ENCODE measurements at places on chromosomes 3 and 15.
A peak's percentile ranks its signal among the peaks of the same experiment; 100 is the strongest.

DNA sequence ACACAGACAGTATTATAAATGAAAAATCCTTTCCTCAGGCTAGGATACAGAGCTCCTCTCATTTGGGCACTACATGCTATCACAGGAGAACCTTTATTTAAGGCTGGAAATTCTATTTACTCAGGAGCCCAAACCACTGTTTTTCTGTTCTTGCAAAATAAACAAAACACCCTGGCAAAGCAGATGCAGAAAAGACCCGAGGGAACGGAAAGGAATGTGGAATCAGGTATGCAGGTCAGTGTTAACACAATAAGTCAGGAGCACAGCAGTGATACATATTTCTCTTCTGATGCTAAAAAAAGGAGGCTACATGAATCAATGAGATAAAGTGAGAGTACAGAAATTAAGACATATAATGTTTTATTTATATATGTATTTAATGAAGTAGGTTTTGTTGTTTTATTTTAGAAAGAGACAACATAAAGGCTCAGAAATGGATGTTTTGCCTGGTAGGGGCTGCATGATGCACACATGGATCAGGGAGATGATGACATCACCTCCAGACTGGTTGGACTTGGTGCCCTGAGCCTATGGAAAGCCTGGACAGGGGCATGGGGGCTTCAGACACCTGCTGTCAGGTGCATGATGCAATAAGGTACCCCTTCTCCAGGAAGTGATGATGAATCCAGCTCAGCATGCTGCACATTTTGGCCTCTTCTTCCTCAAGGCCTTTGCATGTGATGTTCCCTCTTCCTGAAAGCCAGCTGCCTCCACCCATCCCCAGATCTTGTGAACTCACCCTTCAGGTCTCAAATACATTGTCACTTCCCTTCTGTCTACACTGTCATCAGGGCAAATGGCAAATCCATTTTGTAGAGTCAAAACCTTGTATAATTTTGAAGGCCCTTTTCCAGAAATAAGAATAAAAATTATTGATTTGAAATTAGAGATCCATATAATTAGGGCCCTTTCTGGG lies 19.1 kb upstream of the RBP1 start:
- no peak overlapping the region for H3K4me3 ChIP-seq
- no peak for DNase-seq
- H3K4me1 ChIP-seq, result no peaks in the 10 kb centered on the region
- no peak overlapping the region for H3K27ac ChIP-seq
- H3K27me3 ChIP-seq, result no peaks in the 10 kb centered on the region
- H3K36me3 ChIP-seq, result no peaks in the 10 kb centered on the region

- H3K36me3 ChIP-seq, result no peaks in the 10 kb centered on the region
- H3K4me3 ChIP-seq, result no peak overlapping the region
- no peaks in the 10 kb centered on the region for H3K4me1 ChIP-seq
- DNase-seq, result no peak
Observed at GRCh38 chr15:92627014-92627413, 28.6 kb downstream of the FAM174B start.

- no peak overlapping the region for H3K4me3 ChIP-seq
- H3K4me1 ChIP-seq, result no peaks in the 10 kb centered on the region
- peak overlapping the region; percentile 2 for H3K27ac ChIP-seq
- H3K27me3 ChIP-seq, result no peaks in the 10 kb centered on the region
- no peak for DNase-seq
Observed at GRCh38 chr3:64739971-64740631, 52.3 kb upstream of the ADAMTS9 start.

- H3K27me3 ChIP-seq, result no peaks in the 10 kb centered on the region
- peaks cover 2% of the 10 kb centered on the region for H3K36me3 ChIP-seq
- H3K4me1 ChIP-seq, result peaks cover 13% of the 10 kb centered on the region
Observed at GRCh38 chr3:50336452-50337174, 4.0 kb downstream of the RASSF1 start.

- no peak overlapping the region for H3K27ac ChIP-seq
- H3K4me3 ChIP-seq, result no peak overlapping the region
- H3K36me3 ChIP-seq, result no peaks in the 10 kb centered on the region
- H3K4me1 ChIP-seq, result no peaks in the 10 kb centered on the region
Observed at GRCh38 chr3:94206291-94206690, 143.4 kb downstream of the NSUN3 start.

DNA sequence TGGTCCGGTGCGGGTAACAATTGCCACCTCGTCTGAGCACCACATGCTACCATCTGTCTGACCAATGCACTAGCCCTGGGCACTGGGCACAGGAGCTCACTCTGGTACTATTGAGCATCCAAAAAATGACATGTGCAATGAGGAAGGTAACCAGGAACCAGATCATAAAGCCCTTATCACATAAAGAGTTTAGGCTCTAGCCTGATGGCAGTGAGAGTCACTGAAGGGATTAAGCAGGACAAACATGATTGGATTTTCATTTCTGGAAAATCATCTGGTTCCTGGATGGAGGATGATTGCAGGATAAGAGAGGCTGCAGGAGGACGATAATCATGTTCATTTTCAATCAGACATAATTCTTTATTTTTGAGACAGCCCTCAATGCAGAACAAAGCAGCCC lies 12.4 kb downstream of the NDUFB4 start:
- DNase-seq, result no peak
- H3K27me3 ChIP-seq, result no peaks in the 10 kb centered on the region
- no peak overlapping the region for H3K4me3 ChIP-seq
- H3K27ac ChIP-seq, result no peak overlapping the region
- H3K36me3 ChIP-seq, result no peaks in the 10 kb centered on the region
- no peaks in the 10 kb centered on the region for H3K4me1 ChIP-seq

DNA sequence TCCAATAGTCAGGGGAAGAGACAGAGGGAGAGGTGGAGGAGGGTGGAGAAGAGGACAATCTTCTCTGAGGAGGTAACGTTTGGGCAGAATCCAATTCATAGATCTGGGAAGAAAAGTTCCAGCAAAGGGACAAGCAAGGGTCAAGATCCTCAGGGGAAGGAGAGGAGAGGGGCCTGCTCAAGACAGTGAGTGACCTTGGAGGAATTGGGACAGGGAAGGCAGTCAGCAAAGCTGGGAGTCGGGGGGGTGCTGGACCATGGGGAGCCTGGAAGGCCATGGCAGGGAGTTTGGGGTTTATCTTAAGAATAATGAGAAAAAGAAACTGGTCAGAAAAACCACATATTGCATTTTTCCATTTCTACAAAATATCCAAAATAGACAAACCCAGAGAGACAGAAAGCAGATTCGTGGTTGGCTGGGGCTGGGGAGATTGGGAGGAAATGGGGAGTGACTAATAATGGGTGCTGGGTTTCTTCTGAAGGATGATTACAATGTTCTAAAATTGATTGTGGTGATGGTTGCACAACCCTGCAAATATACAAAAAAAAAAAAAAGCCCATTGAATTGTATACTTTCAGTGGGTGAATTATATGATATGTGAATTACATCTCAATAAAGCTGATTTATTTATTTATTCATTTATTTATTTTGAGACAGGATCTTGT lies 19.6 kb upstream of the SRP14 start:
- H3K27ac ChIP-seq, result no peak overlapping the region
- H3K4me3 ChIP-seq, result no peak overlapping the region
- H3K27me3 ChIP-seq, result no peaks in the 10 kb centered on the region

DNA sequence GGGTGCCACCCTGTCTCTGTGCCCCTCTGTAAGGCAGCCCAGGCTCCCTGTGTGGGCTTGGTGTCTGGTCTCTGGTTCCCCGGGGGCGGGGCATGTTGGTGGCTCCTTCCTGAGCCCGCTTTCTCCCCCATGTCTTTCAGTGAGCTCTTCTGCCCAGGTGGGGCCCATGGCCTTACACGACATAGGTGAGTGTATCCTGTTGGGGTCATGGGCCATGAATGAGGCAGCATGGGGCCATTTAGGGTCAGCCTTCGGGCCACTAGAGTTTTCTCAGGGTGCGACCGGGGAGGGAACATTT lies 195.1 kb downstream of the UBE3A start:
- no peaks in the 10 kb centered on the region for H3K27me3 ChIP-seq
- peak; percentile 9 for DNase-seq
- no peaks in the 10 kb centered on the region for H3K4me1 ChIP-seq
- no peak overlapping the region for H3K4me3 ChIP-seq
- no peak overlapping the region for H3K27ac ChIP-seq
- no peaks in the 10 kb centered on the region for H3K36me3 ChIP-seq

GRCh38 chr15:71627604-71628003 lies 182.8 kb upstream of the NR2E3 start:
- H3K27ac ChIP-seq, result no peak overlapping the region
- no peaks in the 10 kb centered on the region for H3K27me3 ChIP-seq
- H3K36me3 ChIP-seq, result no peaks in the 10 kb centered on the region
- no peaks in the 10 kb centered on the region for H3K4me1 ChIP-seq

DNA sequence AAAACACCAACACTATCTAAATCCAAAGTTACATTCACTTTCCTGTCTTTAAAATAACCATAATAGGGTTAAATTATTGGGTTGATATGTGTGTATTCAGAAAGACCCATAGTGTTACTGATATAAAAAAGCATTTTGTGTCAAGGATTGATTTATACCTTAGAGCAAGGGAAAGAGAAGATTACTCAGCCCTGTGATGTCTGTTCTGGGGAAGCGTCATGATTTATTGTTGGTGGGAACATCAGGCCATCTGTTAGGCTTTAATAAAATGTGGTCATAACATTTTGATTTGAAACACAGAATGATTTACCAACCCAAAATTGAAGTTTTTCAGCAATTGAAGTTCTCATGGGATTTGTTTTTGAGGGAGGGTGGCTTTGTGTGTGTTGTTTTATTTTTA lies 33.2 kb downstream of the SIDT1 start:
- no peaks in the 10 kb centered on the region for H3K36me3 ChIP-seq
- no peak overlapping the region for H3K27ac ChIP-seq
- H3K4me1 ChIP-seq, result no peaks in the 10 kb centered on the region
- H3K4me3 ChIP-seq, result no peak overlapping the region

DNA sequence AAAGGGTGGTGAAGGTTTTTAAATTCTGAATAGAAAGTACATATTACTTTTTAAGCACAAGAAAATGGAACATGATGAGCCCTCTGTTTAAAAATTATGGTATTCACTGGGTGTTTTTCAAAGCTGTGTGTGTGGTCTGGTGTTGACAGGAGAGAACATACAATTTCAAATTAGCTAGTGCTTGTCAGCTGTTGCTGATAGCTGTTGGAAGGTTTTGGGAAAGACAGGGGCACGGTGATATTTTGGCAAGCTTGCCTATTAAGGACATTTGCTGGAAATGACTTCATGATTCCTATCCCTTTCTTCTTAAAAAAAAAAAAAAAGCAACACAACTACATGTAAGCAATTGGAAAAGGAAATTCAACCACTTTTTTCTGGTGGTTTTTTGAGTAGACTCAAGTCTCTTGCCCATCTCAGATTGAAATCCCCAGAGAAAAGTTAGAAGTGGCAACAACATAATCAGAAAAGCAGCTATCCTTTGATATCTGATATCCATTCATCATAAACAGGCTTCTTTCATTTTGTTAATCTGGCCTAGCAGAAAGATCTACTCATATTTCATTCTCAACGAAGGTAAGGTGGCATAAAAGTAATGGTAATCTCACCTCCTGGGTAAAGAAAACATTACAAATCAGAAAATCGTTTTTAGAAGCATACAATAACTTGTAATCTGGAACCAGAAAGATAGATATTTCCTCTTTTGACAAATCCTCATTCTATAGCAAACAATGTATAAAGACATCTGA lies 130.0 kb downstream of the RBMS3 start:
- H3K27ac ChIP-seq, result no peak overlapping the region
- H3K4me3 ChIP-seq, result no peak overlapping the region
- DNase-seq, result no peak
- no peaks in the 10 kb centered on the region for H3K36me3 ChIP-seq

DNA sequence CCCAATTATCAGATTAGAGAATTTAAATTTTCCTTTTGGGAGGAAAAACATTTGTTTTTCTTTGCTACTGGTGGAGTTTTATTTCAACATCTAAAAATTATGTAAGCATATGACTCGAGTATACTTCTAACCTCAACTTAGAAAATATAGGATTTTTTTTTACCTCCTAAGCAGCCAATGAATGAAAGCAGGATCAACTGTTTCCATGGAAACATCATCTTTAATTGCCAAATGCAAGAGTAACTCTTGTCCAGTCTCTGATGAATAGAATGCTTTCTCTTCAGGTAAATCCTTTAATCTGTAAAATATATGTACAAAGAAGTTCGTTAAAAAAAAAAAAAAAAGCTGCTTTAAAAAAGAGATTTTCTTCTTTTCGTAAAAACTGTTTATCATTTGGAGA lies 93.6 kb downstream of the CNTN3 start:
- H3K27ac ChIP-seq, result no peak overlapping the region
- H3K4me1 ChIP-seq, result no peaks in the 10 kb centered on the region
- no peak overlapping the region for H3K4me3 ChIP-seq
- DNase-seq, result no peak

GRCh38 chr3:165854696-165855095 lies 17.5 kb upstream of the BCHE start:
- no peaks in the 10 kb centered on the region for H3K27me3 ChIP-seq
- no peak for DNase-seq
- H3K4me1 ChIP-seq, result no peaks in the 10 kb centered on the region
- H3K27ac ChIP-seq, result no peak overlapping the region
- no peak overlapping the region for H3K4me3 ChIP-seq

GRCh38 chr3:170465955-170466354 lies 47.3 kb downstream of the CLDN11 start:
- H3K4me3 ChIP-seq, result no peak overlapping the region
- no peaks in the 10 kb centered on the region for H3K36me3 ChIP-seq
- no peak overlapping the region for H3K27ac ChIP-seq
- H3K4me1 ChIP-seq, result no peaks in the 10 kb centered on the region
- DNase-seq, result no peak
- H3K27me3 ChIP-seq, result no peaks in the 10 kb centered on the region

DNA sequence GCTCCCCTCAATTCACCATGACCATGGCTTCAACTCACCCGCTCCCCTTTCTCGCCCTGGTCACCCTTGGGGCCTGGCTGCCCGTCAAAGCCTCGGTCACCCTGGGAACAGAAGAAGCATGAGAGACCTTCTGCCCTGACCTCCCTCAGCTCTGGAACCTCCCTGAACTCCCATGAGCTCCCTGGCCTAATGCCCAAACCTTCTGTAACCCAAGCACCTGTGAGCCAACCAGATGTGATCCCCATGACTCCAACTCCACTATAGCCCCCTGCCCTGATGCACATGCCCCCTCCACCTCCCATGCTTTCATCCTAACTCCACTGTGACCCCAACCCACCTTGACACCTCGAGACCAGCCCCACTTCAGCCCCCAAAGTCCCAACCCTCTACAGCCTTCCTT lies 3.5 kb upstream of the UCN2 start:
- no peaks in the 10 kb centered on the region for H3K4me1 ChIP-seq
- no peaks in the 10 kb centered on the region for H3K27me3 ChIP-seq
- DNase-seq, result no peak
- H3K4me3 ChIP-seq, result no peak overlapping the region
- no peaks in the 10 kb centered on the region for H3K36me3 ChIP-seq

DNA sequence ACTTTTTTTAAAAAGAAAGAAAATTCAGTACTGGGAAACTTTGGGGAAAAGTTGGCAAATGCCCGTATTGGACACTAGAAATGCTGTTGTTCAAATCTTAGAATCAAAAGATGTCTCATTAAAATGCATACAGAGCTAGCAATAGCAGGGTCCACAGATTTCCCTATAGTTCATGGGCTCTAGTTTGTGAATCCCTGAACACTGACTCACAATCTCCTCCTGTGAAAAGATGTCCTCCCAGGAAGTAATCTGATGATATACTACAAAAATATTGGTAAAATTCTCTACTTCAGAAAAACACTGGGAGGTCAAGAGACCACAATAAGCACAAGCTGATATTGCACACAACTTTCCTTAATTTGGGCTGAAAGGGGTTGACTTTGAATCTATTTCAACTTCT lies 568.4 kb upstream of the ZNF385D start:
- no peak overlapping the region for H3K27ac ChIP-seq
- no peaks in the 10 kb centered on the region for H3K4me1 ChIP-seq
- no peaks in the 10 kb centered on the region for H3K36me3 ChIP-seq
- no peaks in the 10 kb centered on the region for H3K27me3 ChIP-seq
- DNase-seq, result no peak
- H3K4me3 ChIP-seq, result no peak overlapping the region

Measured in colonic mucosa (tissue), 4 donors.